ENCODE measurements at places on chromosomes 6 and 20.
A peak's percentile ranks its signal among the peaks of the same experiment; 100 is the strongest.

DNA sequence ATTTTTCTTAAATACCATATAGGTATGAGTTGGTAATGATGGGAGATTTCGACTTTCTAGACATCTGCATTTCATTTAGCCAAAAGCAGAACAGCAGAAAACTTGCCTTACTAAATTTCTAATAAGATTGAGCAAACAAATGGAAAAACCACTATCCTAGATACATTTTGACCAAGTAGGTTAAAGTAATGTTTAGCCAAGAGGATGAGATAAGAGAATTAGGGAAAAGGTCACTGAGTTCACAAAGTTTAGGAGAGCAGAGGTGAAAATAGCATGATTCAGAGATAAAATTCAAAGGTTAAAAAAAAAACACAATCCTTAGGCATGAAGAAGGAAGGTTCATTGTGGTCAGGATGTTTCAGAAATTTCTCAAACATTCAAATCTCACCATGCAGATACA lies 450.3 kb downstream of the CD83 start:
- H3K27me3 ChIP-seq = no peaks in the 10 kb centered on the region
- H3K4me3 ChIP-seq = no peak overlapping the region

DNA sequence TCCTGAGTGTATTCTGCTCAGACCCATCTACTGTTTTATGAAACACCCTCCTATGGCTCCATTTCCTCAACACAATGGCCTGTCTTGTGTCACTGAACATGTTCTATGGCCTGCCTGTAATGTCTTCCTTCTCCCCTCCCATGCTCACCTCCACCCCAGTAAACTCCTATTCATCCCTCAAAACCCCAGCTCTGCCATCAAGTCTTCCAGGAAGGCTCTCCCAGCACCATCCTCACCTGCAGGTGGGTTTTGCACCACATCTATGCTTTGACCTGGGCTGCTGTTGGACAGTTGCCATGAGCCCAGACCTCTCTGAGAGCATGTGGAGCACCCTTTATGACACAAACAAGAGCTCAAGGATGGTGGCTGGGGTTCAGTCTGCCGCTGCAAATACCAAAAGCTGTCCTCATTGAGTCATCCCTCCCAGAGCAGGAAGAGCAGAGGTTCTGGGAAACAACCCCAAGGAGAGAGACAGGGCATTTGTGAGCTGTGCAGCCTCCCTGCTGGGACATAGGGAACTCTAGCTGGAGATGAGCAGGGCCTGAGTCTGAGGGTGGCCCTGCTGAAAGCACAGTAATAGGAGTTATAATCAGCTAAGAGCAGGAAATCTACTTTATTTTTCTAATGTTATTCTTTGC lies 93.8 kb upstream of the CD93 start:
- no peaks in the 10 kb centered on the region for H3K4me1 ChIP-seq
- H3K27me3 ChIP-seq = no peaks in the 10 kb centered on the region
- H3K27ac ChIP-seq = no peak overlapping the region
- H3K4me3 ChIP-seq = no peak overlapping the region

DNA sequence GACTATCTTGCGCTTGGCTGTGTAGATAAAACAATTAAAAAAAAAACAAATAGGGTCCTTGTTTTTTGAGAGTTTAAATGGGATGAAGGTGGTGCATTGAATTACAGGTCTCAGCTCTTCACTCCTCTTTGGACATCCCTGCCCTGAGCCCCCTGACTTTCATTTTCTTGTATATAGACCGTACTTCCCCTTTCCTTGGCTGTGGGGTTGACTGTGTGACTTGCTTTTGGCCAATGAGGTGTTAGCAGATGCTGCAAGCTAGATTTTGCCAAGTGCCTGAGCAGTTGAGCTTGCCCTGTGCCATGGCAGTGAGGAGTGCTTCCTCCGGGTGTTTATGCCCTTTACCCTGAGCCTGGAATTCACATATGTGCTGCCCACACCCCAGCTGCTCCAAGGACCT lies 386.1 kb upstream of the ZFP64 start:
- DNase-seq = no peak
- H3K36me3 ChIP-seq = no peaks in the 10 kb centered on the region
- H3K4me3 ChIP-seq = no peak overlapping the region
- no peaks in the 10 kb centered on the region for H3K27me3 ChIP-seq
- H3K4me1 ChIP-seq = no peaks in the 10 kb centered on the region

DNA sequence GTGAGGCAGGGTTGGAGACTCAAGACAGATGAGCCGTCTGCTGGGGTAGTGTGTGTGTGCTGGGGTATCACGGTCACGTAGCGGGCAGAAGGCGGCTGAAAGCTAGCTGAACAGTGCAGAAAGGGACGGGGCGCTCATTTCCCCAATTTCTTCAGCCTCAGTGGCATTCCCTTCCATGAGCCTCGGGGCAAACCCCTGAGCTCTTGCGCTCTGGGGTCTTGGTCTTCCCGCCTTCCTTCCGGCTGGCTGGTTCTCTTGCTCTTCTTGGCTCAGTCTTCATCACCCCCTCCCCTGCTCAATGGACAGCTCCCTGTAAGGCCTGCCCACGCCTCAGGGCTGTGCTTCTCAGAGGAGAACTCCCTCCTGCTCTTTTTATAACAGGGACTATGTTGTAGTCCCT lies 15.5 kb upstream of the TMEM181 start:
- no peak overlapping the region for H3K27ac ChIP-seq
- H3K4me3 ChIP-seq = no peak overlapping the region
- no peaks in the 10 kb centered on the region for H3K27me3 ChIP-seq
- DNase-seq = no peak
- no peaks in the 10 kb centered on the region for H3K36me3 ChIP-seq

DNA sequence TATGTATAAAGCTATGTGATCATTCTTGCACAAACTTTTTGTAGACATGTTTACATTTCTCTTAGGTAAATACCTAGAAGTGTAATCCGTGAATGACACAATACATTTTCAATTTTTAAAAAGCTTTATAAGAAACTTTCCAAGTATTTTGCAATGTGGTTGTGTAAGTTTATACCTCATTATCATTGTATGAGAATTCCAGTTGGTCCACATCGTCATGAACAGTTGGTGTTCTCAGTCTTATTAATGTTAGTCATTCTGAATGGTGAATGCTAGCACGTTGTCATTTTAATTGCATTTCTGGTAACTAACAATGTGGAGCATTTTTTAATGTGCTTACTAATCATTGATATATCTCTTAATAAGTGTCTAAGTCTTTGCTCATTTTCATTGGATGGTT lies 116.5 kb upstream of the F13A1 start:
- no peaks in the 10 kb centered on the region for H3K27me3 ChIP-seq
- no peaks in the 10 kb centered on the region for H3K4me1 ChIP-seq
- DNase-seq = peak; percentile 30

DNA sequence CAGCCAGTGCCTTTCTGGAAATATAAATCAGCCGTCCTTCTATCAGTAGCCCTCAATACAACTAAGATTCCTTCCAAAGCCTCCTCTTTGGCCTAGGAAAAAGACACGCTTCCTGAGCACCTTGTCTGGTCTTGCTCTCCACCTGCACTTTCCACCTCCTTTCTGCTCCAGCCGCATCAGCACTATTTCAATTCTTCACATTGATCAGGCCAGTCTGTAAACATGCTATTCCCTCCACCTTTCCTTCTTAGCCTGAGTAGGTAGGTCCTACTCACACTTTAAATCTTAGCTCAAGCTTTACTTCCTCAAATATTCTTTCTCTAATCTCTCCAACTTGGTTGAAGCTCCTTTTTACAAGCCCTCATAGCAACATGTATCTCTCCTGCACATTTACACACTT lies 11.4 kb downstream of the RANBP9 start:
- no peak for DNase-seq
- H3K4me1 ChIP-seq = no peaks in the 10 kb centered on the region
- no peaks in the 10 kb centered on the region for H3K36me3 ChIP-seq
- no peak overlapping the region for H3K27ac ChIP-seq

DNA sequence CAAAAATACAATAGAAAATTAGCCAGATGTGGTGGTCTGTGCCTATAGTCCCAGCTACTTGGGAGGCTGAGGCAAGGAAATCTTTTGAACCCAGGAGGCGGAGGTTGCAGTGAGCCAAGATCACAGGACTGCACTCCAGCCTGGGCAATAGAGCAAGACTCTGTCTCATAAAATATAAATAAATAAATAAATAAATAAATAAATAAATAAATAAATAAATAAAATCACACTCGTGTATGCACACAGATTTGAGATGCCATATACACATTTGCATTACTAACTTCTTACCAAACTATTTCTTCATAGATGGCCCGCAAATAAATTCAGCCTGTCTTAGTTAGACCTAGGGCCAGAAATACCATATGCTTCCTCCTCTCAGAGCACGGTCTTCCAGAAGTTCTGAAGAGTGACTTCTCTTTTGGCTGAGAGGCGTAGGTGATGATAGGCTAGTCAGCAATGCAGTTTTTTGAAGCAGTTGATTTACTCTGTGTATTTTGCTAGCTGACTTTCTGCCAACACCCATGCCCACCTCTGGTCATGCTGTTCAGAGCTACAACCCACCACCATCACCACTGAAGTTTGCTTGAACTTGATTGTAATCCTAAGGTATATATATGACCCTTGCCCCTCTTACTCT lies 150.1 kb downstream of the SASH1 start:
- DNase-seq = no peak
- peaks cover 2% of the 10 kb centered on the region for H3K36me3 ChIP-seq
- H3K4me1 ChIP-seq = no peaks in the 10 kb centered on the region
- H3K27ac ChIP-seq = no peak overlapping the region

DNA sequence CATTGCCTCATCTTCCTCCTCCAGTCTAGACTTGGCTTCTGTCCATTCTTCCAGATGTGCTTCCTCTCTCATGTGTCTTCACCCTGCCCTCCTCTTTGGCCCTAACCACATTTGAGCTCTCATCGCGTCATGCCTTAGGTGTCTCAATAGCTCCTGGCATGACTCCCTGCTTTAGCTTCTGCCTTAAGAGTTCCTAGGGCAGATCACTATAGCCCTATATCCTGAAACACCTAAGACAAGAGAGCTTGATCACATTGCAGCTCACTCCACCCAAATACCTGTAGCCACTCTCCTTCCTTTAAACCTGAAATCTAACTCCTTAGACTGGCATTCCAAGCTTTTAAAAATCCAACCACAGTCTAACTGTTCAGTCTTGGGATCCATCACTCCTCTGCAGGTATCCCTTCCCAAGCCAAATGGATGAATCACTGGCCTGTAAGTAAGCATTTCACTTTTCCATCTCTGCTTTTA lies 69.0 kb upstream of the STXBP5 start:
- no peak for DNase-seq
- H3K36me3 ChIP-seq = no peaks in the 10 kb centered on the region
- H3K27ac ChIP-seq = no peak overlapping the region
- H3K4me1 ChIP-seq = no peaks in the 10 kb centered on the region
- H3K27me3 ChIP-seq = no peaks in the 10 kb centered on the region

GRCh38 chr20:24469116-24469893 lies at the start of gene SYNDIG1:
TSS of gene SYNDIG1 (plus strand) at chr20:24469629. CDS start at chr20:24543098, 73,469 bp downstream.
- no peaks in the 10 kb centered on the region for H3K36me3 ChIP-seq
- H3K27ac ChIP-seq = peak within 1 kb of the TSS; percentile 88
- peaks cover 11% of the 10 kb centered on the region for H3K27me3 ChIP-seq
- peak; percentile 71 for DNase-seq

DNA sequence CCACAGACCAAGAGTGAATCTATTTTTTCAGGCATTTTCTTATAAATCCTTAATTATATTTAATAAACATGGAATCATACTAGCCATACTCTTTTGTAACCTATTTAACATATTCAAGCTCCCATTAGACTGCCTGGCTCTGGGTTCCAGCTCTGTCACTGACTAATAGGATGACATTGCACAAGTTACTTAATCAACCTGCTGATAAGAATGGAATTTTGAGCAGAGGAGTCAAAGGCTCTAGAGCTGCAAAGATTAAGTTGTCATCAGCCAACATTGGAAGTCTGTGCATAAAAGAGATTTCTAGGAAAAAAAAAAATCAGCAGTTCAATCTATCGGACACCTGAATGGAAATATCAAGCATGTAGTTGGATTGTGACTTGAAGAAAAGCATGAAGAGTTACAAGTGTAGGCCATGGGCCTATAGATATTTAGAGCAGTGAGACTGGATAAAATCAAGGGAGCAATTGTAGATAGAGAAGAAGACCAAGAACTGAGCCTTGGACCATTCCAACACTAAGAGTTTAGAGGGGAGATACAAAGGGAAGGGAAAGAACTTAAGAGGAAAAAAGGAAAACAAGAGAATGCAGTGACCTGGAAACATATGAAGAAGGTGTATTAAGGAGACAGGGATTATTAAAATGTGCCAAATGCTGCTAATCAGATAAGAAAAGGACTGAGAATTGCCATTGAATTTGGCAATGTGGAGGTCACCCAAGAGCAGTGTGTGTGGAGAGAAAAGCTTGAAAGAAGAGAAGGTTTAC lies 11.0 kb upstream of the HINT3 start:
- no peaks in the 10 kb centered on the region for H3K36me3 ChIP-seq
- peak overlapping the region; percentile 50 for H3K27ac ChIP-seq
- H3K27me3 ChIP-seq = no peaks in the 10 kb centered on the region
- no peak for DNase-seq
- no peaks in the 10 kb centered on the region for H3K4me1 ChIP-seq

GRCh38 chr6:13354331-13355042 lies 26.1 kb upstream of the TBC1D7 start:
- no peak overlapping the region for H3K4me3 ChIP-seq
- DNase-seq = peak; percentile 40
- H3K27me3 ChIP-seq = no peaks in the 10 kb centered on the region

- H3K4me1 ChIP-seq = no peaks in the 10 kb centered on the region
- no peaks in the 10 kb centered on the region for H3K36me3 ChIP-seq
- no peak overlapping the region for H3K27ac ChIP-seq
- DNase-seq = peak; percentile 36
- no peak overlapping the region for H3K4me3 ChIP-seq
Measured at GRCh38 chr6:33983109-33983716, 162.7 kb downstream of the GRM4 start.

- H3K27me3 ChIP-seq = no peaks in the 10 kb centered on the region
- H3K4me3 ChIP-seq = no peak overlapping the region
- no peaks in the 10 kb centered on the region for H3K36me3 ChIP-seq
- no peak overlapping the region for H3K27ac ChIP-seq
Measured at GRCh38 chr6:25842526-25842925, 10.7 kb upstream of the SLC17A1 start.

DNA sequence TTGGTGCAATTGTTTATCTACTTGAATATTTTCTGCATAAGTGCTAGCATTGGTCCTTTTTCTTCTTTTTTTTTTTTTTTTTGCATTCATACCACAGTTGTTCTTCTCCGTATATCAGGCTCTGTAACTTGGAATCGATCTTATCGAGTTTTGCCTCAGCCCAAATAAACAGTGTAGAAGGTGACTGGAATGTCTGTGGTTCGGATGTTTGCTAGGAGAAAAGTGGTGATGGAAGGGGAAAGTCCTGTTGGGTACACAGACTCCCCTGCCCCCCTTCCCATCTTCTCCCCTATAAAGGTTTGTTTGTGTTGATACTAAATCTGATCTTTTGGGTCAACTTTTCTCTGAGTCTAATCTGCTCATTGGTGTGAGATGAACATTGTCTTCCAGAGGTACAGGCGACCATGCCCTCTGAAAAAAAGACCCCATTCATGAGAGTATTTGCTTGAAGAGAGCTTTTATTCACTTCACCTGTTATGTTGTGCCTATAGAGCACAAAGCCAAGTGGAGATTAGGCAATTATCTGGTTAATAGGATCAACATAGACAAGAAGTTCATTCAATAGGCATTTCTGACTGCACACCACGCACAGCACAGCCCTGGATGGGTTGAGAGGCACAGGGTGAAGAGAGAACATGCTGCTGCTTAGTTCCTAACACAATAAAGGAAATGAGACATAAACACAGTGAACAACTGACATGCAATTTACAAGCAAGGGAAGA lies 620.0 kb downstream of the PKHD1 start:
- no peak for DNase-seq
- no peak overlapping the region for H3K27ac ChIP-seq
- no peaks in the 10 kb centered on the region for H3K27me3 ChIP-seq
- no peak overlapping the region for H3K4me3 ChIP-seq

Measured in lung (tissue), 17 donors.